ENCODE measurements at places on chromosomes 2 and 18. TPM values are rescaled to one million over a fixed set of nuclear protein-coding genes. Genes with fewer than 3 reads are reported as not detected.

Gene ATRAID
- total RNA-seq = 224 TPM

Gene ALS2
- 8.3 TPM for total RNA-seq

Gene LHCGR
- total RNA-seq = not detected

Gene TPGS2
- total RNA-seq = 92.7 TPM

Gene RAD51AP2
- total RNA-seq = not detected

Gene DES
- not detected for total RNA-seq

Gene ZNF516
- 2.6 TPM for total RNA-seq

Gene SMC6
- 29.8 TPM for total RNA-seq

Gene SPP2
- total RNA-seq = not detected

Gene SPRED2
- total RNA-seq = 32.9 TPM

Gene MSTN
- total RNA-seq = not detected

Gene CNTNAP5
- not detected for total RNA-seq

Gene OSBPL1A
- total RNA-seq = 11.7 TPM

Gene ERICH2
- not detected for total RNA-seq

Gene SERPINB4
- not detected for total RNA-seq

Gene OTOS
- not detected for total RNA-seq

Gene PIAS2
- 9.1 TPM for total RNA-seq

Gene RNF125
- 0.23 TPM for total RNA-seq

Gene VSNL1
- total RNA-seq = not detected

Gene LIMS1
- total RNA-seq = 66.1 TPM

Gene TPO
- total RNA-seq = 0.20 TPM

Gene TMEM17
- total RNA-seq = 5.4 TPM

Gene ARHGEF33
- 0.10 TPM for total RNA-seq

Gene FABP1
- total RNA-seq = not detected

Gene DOCK10
- 42.2 TPM for total RNA-seq

Gene MAT2A
- 412 TPM for total RNA-seq

Gene ZNF385B
- not detected for total RNA-seq

Gene BOLL
- not detected for total RNA-seq

Gene PTPRM
- total RNA-seq = 30.4 TPM
